D341Med (cell line): ENCODE measurements at places on chromosomes 2 and 18.
A peak's percentile ranks its signal among the peaks of the same experiment; 100 is the strongest.

DNA sequence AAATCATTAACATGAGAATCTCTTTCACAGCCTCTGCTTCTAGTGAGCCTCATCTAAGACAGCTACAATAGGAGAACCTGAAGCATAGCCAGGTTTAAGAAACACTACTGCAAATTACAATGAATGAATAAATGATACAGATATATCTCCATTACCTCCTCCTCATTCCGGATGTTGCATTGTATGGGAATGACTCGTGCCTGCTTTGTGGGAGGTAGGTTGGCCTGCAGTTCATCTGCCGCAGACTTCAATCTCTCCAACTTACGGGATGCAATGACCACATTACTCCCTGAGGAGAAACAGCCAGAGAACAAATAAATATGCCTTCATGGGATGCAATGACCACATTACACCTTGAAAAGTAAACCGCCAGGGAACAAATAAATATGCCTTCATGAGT, 15.4 kb downstream of the PECR start:
- DNase-seq: no peak

GRCh38 chr2:137945229-137945628, 19.0 kb upstream of the HNMT start:
- DNase-seq: no peak

DNA sequence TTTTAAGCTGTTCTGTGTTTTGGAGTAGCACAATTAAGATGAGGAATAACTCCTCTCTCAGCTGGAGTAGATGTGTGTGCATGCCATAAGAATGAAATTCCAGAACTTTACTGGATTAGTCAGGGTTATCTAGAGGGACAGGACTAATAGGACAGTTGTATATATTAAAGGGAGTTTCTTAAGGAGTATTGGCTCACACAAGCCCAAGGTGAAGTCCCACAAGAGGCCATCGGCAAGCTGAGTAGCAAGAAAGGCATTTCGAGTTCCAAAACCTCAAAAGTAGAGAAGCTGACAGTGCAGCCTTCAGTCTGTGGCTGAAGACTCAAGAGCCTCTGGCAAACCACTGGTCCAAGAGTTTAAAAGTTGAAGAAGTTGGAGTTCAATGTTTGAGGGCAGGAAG, 113.7 kb downstream of the RIT2 start:
- no peak for DNase-seq

DNA sequence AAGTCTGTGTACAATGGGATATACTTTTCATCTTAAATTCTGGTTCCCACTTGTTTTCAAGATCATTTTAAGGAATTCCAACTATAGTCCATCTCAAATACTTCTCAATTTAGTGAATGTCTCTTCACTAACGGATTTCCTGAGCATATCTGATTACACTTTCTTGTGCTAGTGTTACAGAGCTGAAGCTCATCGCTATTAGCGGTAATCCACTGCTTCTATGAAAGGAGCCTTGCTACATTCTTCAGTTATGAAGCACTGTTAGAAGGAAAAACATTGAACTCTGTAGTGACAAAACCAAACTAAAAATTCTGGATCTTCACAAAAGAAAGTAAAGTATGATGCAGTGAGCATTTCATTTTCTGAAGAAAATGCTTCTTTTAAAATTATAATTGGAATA, 72.0 kb downstream of the AGPS start:
- no peak for DNase-seq

DNA sequence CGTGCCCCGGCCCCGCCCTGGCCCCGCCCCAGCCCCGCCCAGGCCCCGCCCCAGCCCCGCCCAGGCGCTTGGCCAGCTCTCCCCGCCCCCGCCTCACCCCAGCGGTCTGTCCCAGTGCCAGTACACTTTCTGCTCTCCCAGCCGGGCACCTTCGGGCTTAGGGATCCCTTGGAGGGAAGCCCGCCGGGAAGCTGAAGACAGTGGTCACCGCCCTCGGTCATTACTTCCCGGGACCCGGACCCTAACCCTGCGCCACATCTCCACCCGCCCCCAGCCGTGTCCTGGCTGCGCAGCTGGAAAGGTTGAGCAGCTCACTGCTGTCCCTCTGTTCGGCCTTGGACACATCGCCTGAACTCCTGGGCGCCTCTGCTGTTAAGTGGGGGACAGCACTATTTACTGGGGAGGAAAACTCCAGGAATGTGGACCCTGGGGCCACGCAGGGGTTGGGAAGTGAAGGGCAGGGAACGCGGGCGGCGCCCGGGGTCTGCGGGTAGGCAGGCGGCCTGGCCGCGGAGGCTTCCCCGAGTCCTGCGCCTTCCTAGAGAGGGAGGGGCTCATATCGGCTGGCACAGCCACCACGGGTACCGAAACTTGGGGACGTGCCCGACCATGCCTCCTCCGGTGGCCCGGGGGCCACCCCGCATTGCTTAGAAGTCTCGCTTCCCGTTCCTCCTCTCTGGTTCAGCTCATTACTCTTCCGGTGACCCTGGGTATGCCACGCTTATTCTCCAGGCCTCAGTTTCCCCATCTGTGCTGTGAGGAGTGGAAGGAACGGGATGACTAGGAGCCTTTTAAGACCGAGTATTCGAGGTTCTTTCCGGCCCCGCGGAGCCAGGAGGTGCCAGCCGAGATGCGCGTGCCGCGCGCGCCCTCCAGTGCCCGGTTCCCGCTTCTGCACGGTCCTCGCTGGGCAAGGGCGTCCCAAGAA, 121.0 kb downstream of the GYPC start:
- DNase-seq: peak; percentile 83

- DNase-seq: no peak
Measured at GRCh38 chr2:88809216-88809615, 117.7 kb downstream of the RPIA start.

- no peak for DNase-seq
Measured at GRCh38 chr2:202196727-202197126, 41.7 kb downstream of the SUMO1 start.

DNA sequence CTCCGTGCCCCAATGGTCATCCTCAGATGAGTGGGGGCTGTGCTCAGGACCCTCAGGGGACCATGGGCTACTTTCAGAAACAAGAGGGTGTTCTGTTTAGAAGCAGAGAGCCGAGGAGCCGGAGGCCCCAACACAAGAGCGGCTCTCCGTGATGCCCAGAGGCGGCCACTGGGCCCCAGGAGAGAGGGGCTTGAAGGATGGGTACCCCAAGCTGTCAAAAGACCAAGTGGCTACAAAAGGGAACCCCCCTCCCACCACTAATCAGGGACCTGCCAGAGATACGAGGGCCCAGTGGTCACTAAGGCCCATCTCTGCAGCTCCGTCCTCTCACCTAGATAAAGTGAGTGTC, 93.6 kb downstream of the HDAC4 start:
- DNase-seq: no peak

DNA sequence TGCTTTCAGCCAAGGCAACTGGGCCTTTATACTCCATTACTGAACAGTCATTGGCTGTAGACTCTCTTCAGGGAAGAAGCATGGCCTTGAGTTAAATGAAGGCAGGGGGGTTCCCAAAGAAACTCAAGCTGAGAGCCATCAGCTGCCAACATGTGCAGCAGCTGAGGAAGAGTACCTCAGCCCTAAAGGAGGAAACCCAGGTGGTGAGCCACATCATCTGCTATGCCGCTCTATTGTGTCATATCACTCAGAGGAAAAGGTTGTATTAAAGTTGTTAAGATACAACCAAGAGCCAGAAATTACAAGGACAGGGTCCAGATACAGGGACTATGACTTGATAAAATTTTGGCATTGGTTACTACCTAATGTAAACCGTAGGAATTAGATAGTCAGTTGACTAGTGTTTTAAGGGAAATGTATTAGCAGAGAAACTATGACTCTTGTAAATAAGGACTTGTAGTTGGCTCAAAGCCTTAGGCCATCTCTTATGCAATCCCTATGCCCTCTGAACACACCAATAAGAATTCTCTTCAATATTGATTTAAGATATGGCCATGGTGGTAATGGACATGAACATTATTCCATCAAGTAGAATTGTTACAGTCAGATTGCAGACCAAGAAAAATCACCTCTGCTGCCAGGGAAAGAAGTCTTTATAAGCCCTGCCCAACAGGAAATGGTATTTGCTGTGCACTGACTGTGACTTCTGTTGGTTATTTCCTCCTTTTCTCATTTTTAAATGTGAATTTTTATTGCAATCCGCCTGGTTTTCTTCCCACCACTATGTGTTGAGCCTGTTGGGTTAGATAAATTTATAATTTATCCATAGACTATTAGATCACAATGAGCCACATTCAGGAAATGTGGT, 9.2 kb upstream of the LRPPRC start:
- no peak for DNase-seq

GRCh38 chr2:95376311-95377215, 25.9 kb upstream of the FAHD2A start:
- DNase-seq: no peak

- DNase-seq: no peak
Measured at GRCh38 chr2:144114760-144115159, 405.2 kb downstream of the ZEB2 start.

- DNase-seq: no peak
Measured at GRCh38 chr2:124894199-124894598, 869.1 kb downstream of the CNTNAP5 start.

DNA sequence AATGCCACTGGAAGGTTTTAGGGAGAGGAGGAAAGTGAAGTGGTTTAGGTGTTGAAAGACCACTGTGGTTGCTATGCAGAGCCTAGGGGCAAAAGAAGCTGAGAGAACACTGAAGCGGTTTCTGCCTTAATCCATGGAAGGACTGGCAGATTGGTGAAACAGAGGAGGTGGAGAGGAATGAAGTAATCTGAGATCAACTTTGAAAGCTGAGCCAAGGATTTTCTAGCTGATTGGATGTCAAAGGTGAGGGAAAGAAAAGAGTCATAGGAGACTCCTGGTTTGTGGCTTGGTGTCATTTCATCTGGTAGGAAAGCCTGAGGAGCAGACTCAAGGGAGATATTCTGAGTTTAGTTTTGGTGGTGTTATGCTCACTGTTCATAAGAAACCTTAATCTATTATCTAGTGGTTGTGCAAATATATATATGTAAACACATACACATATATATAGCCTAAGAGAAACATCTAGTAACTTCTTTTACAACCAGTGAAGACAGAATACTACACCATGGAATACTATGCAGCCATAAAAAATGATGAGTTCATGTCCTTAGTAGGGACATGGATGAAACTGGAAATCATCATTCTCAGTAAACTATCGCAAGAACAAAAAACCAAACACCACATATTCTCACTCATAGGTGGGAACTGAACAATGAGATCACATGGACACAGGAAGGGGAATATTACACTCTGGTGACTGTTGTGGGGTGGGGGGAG, 134.1 kb upstream of the CREB1 start:
- no peak for DNase-seq

GRCh38 chr18:41265047-41265446, 690.0 kb upstream of the PIK3C3 start:
- DNase-seq: no peak

GRCh38 chr2:84942964-84943421, 28.0 kb upstream of the KCMF1 start:
- DNase-seq: no peak

- DNase-seq: peak; percentile 40
Measured at GRCh38 chr2:136917411-136917881, 152.1 kb downstream of the THSD7B start.

GRCh38 chr2:196399722-196400691, 228.6 kb upstream of the STK17B start:
- no peak for DNase-seq

- no peak for DNase-seq
Measured at GRCh38 chr2:235940330-235940729, 227.9 kb downstream of the GBX2 start.

GRCh38 chr18:34998661-34999060, 42.6 kb upstream of the MAPRE2 start:
- DNase-seq: no peak

DNA sequence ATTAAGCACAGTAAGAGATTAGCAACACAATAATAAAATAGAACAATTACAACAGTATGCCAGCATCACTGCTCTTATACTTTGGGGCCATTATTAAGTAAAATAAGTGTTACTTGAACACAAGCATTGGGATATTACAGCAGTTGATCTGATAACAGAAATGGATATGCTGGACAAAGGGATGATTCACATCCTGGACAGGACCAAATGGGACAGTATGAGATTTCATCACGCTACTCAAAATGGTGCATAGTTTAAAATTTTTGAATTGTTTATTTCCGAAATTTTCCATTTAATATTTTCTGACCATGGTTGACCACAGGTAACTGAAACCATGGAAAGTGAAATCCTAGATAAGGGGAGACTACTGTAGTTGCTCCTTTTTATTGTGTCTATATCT, 138.2 kb downstream of the UBR3 start:
- no peak for DNase-seq

DNA sequence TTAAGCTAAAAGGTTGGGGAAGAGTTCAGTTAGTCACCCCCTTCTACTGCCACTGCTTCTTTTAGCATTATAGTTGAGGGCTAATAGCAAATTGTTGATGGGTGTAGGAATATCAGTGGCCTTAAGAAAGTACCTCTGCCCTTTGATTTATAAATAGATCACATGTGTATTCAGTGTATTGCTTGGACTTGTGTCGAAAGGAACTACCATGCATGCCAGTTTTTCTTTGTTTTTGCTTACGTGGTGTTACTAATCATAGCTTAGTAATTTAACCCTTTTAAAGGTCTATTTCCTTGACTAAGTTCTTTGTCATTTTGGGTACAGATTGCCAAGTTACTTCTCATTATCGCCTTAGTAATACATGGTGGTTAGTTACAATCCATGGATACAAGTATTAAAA, 85.6 kb downstream of the MIB1 start:
- no peak for DNase-seq

DNA sequence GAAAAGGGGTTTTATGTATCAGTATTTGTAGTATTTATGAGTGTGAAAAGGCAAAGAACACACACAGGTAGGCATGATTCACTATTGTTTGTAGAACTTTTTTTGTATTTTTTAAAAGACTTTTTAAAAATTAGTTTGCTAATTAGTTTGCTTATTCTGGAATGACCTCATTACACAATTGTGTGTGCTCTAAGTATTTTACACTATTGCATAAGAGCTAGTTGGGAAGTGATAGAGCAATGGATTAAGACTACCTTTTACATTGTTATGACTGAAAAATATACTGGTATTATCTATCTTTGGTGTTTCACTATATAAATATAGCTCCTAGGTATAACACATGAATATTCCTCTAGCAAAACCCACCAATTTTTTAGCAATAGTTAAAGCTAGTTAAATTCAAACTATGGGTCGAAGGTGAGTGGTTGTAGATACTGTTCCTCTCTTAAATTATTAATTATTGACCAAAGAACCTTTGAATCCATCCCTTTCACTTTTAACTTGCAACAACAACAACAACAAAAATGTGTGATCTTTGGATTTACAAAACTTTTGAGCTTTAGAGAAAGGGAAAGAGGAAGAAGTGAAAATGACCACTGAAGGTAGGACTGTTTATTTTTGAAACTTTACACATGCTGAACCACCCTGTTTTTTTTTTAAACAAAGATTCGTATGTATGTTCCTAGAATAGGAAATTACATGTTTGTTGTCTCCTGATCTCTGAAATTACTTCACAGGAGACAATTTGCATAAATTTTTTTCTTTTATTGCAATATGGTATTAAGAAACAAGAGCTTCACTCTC, 18.7 kb downstream of the ITPRID2 start:
- no peak for DNase-seq

GRCh38 chr2:240819858-240820606, at the start of gene KIF1A:
KIF1A (minus strand) TSS chr2:240820219; CDS start chr2:240797752, 22,467 bp downstream.
- peak; percentile 94 for DNase-seq

GRCh38 chr2:121709776-121710469, 26.8 kb downstream of the NIFK start:
- DNase-seq: no peak
